ENCODE measurements at places on chromosomes 1 and 21.

- DNase-seq, result no peak
Measured at GRCh38 chr1:39779137-39779536, 8.0 kb upstream of the OXCT2 start.

GRCh38 chr1:160639652-160640051, 7.2 kb downstream of the SLAMF1 start:
- no peak for DNase-seq

GRCh38 chr1:218336328-218336727, 8.8 kb upstream of the TGFB2 start:
- no peak for DNase-seq

DNA sequence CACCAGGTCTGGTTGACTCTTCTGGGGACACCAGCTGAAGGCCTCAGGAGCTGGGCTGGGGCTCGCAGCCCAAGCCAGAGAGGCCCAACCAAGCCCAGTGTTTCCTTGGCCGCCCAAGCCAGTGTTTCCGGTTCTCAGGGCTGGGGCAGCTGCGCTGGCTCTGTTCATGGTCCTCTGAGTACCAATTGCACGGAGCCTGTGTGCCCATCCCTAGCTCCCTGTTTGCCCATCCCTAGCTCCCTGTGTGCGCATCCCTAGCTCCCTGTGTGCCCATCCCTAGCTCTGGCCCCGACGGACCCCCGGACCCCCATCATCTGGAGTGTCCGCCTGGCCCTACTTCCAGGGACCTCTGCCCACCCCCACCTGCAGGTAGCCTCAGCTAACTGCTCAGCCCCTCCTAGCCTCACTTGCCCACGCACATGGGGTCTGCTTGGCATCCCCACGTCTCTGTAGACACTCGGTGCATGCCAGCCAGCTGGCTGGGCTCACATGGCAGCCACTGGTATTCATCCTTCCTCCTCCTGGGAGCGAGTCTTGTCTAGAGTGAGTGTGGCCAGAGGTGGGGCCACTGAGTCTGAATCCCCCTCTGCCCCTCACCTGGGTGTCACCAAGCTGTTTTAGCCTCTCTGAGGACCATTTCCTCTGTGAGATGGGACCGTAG, 64.0 kb downstream of the WNT9A start:
- peak; percentile 2 for DNase-seq

DNA sequence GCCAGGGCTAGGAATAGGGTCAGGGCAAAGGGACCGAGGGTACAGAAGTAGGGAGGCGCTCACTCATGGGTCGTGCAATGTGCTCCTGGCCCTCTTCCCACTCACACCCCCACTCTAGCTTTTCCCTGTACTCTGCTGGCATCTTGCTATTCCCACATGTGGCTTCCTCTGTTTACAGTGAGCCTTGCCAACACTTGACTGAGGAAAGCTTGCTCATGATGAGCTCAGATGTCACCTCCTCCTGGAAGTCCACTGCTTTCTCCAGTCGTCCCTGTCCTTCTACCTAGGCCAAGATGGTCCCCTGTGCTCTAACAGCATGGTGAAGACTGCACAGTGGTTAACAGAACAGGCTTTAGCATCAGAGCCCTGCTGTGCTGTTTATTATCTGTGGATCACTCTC, 8.0 kb upstream of the RIMS3 start:
- DNase-seq, result no peak

GRCh38 chr1:14165371-14165801, 433.1 kb upstream of the KAZN start:
- no peak for DNase-seq

GRCh38 chr21:26425576-26425975, 147.5 kb downstream of the CYYR1 start:
- no peak for DNase-seq

DNA sequence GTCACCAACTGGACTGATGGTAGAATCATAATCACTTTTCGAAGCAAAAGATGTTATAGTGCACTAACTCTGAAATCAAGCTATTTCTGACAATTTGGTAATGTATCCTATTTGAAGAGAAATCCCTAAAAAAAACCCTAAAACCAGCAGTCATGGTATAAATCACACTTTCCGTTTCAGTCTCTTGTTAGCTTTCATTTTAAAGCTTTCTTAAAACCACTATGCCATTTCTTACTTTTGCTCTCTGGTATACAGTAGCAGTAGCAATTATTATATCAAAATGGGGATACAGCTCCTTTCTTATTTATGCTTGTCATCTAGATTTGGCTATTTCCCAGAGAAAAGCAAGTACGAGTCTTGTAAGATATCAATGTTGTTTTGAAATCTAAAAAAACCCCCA, 323.3 kb downstream of the KCTD3 start:
- no peak for DNase-seq

- no peak for DNase-seq
Measured at GRCh38 chr1:177270863-177271262, 100.1 kb downstream of the BRINP2 start.

All from stimulated activated CD4-positive, alpha-beta T cell treated with anti-CD3 and anti-CD28 coated beads, Interleukin-4, amount 100 ng/mL, for 24 hours (primary cell).